ENCODE measurements at places on chromosomes 12 and 14.
A peak's percentile ranks its signal among the peaks of the same experiment; 100 is the strongest.

GRCh38 chr12:83361475-83361874, 674.8 kb downstream of the TMTC2 start:
- no peak for DNase-seq

- DNase-seq = peak; percentile 67
These were observed 11.5 kb upstream of the KRT80 start for GRCh38 chr12:52203079-52203921.

DNA sequence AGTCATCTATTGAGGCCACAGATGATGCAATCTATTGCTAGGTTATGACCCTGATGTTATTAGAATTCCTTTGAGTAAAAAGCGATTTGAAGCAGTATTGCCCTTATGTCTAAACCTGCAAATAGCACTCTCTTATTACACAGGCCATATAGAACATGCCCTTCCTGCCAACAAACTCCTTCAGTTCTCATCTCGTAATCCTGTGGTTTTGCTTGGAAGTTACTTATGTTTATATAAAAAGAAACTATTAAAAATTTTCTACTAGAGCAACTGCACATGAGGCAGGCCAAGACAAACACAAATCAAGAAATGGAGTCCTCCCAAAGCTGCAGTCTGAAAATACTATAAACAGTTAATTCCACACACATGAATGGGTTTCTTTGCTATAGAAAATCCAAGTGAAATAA, 1200.2 kb downstream of the LRFN5 start:
- DNase-seq = peak; percentile 31

- peak; percentile 26 for DNase-seq
These were observed 133.4 kb downstream of the RFLNA start for GRCh38 chr12:124428136-124428791.

- no peak for DNase-seq
These were observed 685 bp downstream of the VAMP1 start for GRCh38 chr12:6469609-6470374.

GRCh38 chr14:54567639-54568561, 972 bp downstream of the SAMD4A start:
- DNase-seq = no peak

GRCh38 chr12:58321414-58321813, 380.0 kb downstream of the ATP23 start:
- no peak for DNase-seq

GRCh38 chr12:124884587-124885438, 21.1 kb upstream of the SCARB1 start:
- DNase-seq = no peak

DNA sequence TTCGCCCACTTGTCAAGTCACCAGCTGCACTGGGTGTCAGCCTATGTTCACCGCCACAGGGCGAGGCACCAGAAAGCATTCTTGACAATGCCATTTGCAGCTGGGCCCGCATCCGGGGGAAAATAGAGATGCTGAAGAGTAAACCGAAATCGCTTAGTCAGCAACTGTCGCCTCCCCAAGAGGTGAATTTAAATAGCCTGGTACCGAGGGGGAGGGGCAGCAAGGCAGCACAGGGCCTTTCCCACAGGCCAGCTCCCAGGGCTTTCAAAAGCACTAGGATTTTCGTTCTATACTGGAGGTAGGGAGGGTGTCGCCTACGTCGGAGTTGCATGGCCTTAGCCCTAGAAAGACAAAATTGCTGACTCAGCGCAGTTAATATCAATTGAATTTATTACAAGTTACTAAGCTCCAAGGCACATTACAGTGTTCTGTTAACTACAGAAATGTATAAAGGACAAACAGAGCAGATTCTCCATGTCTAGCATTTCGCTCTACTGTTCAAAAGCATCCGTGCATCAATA, 4.3 kb downstream of the IRF2BPL start:
- DNase-seq = no peak

DNA sequence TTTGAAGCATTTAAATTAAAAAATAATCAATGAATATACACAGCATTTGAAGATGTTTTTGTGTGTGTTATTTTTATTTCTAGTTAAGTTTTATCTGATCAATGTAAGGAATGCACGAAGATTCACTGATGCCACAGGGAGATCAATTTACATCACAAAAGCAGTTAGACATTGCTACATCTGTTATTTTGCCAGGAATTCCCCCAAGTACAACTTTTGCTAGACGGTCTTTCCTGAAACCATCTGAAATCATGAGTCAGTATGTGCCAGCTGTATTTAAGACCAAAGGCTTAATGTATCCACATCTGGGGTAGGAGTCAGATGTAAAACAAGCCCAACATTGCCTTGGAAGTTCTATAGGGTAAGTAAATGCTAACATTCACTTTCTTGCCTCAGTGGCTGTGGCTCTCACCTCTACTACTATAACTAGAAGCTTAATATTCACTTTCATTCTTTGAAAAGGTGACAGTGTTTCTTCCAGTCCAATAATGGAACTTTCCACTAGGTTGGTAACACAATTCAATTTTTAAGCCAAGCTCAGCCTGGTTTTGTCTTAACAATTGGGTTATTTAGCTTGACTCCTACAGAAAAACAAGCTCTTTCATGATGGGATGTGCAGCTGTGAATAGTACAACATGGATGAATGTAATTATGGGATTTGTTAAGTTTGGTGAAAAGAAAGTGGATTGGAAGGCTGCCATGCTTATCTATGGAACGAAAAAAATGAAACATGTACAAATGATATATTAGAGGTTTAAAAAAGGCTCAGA, 385.4 kb upstream of the TMEM132C start:
- DNase-seq = peak; percentile 41

DNA sequence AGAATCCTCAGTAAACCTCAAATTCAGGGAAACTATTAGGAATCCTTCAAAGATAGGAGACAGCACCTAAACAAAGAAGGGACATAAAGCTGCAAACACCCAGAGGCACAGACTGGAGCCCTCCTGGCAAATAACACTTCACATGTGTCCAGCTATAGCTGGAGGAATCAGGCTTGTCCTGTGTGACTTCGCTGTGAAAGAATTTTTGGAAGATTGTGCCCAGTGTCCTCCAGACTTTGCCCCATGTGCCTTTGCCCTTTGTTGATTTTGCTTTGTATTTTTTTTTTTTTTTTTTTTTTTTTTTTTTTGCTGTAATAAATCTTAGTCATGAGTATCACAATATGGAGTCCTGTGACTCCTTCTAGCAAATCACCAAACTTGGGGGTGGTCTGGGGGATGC, 136.8 kb downstream of the KCNH5 start:
- DNase-seq = no peak

- DNase-seq = no peak
These were observed 9.7 kb upstream of the UBC start for GRCh38 chr12:124923905-124924734.

DNA sequence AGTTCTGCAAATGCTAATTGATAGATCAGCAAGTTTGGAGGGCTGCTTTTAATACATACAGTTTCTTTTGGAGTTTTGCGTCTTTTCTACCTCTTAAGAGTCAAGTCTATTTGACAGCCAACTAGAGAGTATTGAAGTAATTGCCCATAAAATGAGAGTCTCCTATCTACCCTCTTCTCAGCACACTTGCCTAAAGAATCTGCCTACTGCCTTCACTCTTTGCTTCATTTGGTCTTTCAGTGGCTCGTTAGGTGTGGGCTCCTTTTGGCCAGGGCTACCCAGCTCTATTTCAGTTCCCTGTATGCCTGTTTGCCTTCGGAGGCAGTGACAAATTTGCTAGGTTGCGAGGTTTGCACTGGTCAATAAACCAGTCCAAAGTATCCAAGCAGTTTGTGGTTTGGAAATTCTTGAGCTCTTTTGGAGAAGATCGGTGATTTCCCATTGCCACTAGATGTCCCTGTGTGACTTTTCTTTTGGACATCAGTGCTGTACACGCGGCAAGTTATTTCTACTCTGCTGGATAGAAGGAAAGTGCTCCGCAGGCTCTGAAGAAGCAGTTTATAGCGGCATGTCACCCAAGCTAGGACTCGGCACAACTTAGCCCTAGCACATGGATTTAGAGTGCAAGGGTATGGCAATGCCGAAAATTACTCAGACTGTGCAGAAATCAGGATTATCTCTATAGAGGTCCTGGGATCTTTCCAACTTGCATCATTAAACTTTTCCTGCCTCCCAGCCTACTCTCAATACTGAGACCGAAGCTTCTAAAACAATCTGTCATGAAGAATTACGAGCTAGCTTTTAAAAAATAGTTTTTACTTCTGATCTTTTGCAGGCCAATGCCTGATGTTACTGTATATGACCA, 38.6 kb downstream of the MGST1 start:
- DNase-seq = peak; percentile 16

DNA sequence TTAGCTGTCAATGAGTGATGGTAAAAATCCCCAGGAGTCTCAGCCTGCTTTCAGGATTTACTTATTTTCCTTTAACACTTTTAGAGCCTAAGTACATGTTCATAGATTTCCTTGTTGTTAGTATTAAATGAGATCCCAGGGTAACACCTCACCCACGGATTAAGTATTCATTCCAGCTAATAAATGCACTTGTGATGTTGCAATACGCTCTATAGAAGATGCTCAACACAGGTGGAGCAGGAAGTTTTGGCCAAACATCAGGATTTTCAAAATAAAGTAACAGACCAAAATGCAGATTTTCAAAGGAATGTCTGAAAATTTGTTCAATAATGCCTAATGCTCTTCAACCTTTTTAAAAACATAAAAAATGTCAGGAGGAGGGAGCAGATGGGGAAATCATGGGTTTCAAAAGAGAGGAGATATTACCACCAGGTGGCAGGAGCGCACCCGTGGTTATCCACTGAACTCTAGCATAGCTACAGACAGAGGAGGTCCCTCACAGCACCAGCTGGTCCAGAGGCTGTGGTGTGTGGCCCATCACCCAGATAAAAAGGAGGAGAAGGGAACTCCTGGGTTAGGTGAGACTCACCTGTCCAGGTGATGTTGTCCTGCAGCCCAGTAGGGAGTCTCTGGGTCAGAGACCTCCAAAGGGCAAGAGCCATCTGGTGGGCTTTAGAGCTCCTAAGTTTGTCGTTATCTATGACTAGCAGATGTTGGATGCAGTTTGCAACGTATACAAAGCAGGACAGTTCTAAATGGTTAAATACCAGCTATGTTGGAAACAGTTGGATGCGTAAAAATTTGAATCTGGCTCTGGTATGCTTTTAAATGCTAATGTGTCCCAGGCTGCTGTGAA, 1158.4 kb upstream of the TMEM132C start:
- DNase-seq = no peak

GRCh38 chr14:100106250-100107112, 41.3 kb downstream of the EVL start:
- no peak for DNase-seq

DNA sequence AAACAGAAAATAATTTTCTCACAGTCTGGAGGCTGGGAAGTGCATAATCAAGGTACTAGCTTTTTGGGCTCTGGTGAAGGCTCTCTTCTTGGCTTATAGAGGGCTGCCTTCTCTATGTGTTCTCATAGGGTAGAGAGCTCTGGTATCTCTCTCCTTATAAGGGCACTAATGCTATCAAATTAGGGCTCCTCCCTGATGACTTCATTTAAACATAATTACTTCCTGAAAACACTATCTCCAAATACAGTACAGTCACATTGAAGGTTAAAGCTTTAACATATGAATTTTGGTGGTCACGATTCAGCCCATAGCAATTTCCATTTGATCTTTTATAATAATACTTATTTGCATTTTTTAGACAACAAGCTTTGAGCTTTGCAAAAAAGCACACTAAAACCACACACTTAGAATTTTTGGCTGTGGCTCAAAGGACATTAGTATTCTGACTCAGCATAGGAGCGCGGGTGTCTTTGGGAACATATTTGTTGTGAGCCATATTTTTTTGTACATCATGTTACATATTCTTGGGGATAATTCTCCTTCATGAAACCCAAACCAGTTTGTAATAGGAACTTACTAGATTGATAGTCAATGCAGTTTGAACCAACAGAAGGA, 808.1 kb upstream of the FBXO33 start:
- no peak for DNase-seq

DNA sequence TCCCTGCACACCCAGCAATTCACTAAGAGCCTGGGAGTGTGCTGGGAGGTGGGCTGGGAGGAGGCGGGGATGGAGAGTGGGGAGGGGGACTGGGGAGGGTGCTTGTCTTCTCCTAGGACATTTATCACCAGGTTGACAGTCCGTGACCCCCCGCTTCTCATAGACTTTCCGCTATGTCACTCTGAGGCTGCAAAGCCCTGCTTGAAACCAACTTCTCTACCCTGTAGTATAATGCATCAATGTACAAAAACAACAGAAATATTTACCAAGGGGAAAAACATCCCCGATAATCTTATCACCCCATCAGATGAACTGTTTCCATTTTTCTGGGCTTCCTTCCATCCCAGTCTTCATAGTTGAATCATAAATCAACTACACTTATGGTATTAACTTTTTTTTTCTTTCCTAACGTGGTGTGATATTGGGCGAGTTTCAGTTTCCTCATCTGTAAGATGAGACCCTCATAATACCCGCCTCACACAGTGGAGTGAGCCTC, 28.6 kb upstream of the BATF start:
- DNase-seq = no peak

- DNase-seq = no peak
These were observed 1009.7 kb downstream of the VRK1 start for GRCh38 chr14:97806891-97807290.

- no peak for DNase-seq
These were observed 16.9 kb downstream of the VPS37B start for GRCh38 chr12:122878780-122879612.

GRCh38 chr12:95257541-95257940, 39.9 kb downstream of the VEZT start:
- DNase-seq = no peak

- DNase-seq = no peak
These were observed 201.4 kb downstream of the KIF26A start for GRCh38 chr14:104339829-104340228.

DNA sequence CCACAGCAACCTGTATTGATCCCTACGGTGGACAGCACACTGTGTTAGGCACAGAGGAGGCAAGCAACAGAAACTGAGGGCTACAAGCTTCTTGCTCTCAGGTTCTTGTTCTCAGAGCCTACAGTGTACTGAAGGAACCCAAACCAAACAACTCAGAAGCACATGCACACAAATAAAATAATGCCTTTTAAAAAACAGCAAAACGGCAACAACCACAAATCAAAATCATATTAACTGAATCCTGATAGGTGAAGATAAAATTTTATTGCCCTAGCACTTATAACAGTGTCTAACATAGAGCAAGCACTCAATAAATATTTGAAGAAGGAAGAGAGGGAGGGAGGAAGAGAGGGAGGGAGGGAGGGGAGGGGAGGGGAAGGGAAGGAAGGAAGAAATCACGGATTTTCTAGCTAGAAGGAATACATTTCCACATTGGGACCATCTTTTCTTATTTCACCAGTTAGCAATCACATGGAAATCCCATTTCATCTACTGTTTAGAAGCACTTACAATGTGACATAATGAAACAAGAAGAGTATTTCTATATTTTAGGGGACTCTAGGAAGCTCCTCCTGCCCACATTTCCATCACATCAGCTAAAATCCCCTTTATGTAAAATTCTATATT, 27.2 kb downstream of the DMAC2L start:
- no peak for DNase-seq

GRCh38 chr12:8048906-8049305, 16.4 kb downstream of the FOXJ2 start:
- no peak for DNase-seq

- DNase-seq = no peak
These were observed 113.7 kb upstream of the NCOR2 start for GRCh38 chr12:124680863-124681778.

- DNase-seq = no peak
These were observed 8.0 kb upstream of the CERS5 start for GRCh38 chr12:50174971-50175715.

- DNase-seq = peak; percentile 80
These were observed 69.2 kb upstream of the ETV6 start for GRCh38 chr12:11580125-11580751.

- DNase-seq = no peak
These were observed 180.5 kb upstream of the SFSWAP start for GRCh38 chr12:131530422-131530821.

GRCh38 chr12:78038986-78039385, 208.3 kb downstream of the NAV3 start:
- DNase-seq = no peak
